NCI-H1092 (cell line): ENCODE measurements at places on chromosomes 2 and 18.

GRCh38 chr2:109407276-109408042 lies 206.3 kb downstream of the SEPTIN10 start:
- no peak for DNase-seq

DNA sequence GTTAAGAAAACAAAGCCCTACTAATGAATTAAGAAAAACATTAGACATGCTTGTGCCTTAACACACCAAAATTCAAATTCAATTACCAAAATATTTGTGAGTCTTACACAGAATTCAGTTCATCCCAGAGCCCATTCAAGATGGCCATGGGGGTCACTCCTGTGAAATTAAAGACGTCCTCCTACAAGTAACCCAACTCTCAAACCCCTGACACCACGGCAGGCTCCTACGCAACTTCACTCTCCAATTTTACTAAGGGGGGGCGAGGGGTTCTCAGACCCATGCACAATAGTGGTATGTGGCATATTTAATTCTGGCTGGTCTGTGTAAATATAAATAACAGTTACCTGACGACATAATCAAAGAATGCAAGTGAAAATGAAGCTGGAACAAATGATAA lies 5.0 kb downstream of the ZNF516 start:
- no peak for DNase-seq

GRCh38 chr2:39228413-39229209 lies 15.2 kb downstream of the CDKL4 start:
- no peak for DNase-seq

DNA sequence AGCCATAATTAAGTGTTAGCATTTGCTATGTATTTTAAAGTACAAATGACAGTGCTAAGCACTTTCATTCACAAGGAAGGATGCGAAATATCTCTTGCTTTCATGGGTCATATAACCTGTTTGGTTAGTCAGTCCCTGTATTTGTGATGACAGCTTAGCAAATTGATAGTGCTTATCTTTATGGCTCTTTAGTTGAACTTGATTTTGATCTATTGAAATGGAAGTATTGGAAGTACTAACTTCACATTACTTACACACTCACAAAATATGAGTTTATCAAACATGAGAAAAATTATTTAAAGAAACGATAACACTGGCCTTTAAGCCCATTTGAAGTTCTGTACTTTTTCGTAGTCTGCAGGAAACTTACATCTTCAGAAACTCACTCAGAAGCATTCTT lies 97.4 kb upstream of the NEUROD1 start:
- no peak for DNase-seq

DNA sequence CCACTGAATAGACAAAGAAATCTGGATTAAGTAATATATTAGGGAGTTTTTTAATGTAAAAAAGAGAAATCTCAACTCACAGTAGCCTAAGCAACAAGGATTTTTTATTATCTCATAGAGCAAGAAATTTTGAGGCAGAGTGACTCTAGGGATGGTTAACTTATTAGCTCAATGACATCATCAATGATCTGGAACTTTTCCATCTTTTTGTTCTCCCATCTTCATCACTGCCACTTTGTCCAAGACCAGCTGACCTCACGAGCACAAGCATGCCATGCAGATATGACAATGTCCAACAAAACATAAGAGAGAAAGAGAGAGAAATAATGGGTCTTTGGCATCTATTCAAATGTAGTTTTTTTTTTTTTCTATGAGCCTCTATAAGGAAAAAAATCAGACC lies 211.8 kb upstream of the RND3 start:
- DNase-seq, result no peak

- no peak for DNase-seq
Observed at GRCh38 chr2:99598441-99598840, 108.6 kb upstream of the REV1 start.

DNA sequence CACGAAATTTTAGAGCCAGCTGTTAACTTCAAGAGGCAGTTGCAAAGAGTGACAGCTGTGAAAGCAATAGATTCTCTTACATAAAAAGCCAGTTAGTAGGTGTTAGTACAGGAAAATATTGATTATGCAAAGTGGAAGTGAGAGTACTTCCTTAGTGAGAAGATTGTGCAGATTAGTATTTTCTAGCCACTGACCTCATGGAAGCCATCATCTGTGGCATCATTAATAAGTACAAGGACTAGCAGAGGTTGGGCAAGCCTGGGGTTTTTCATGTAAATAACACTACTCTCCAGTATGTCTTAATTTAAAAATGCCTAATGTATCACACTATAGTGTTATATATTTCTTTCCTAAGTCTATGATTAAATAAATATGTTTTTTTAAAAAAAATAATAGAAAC lies 166.2 kb upstream of the DTNA start:
- DNase-seq, result no peak
